Heart left ventricle (tissue), 16 donors: ENCODE measurements at places on chromosomes 4 and X. TPM values are rescaled to one million over a fixed set of nuclear protein-coding genes. Genes with fewer than 3 reads are reported as not detected.

GRCh38 chr4:127236889-127237288 is 395.9 kb upstream of the INTU start:
- DNase-seq = no peak

The BEX1 gene
- 4.0 TPM for polyA plus RNA-seq

- DNase-seq = no peak
Observed at GRCh38 chrX:54945224-54945623, 24.6 kb downstream of the TRO start.

- no peak for DNase-seq
Observed at GRCh38 chr4:126137782-126138170, 823.0 kb downstream of the FAT4 start.

The VGLL1 gene
- polyA plus RNA-seq = not detected

DNA sequence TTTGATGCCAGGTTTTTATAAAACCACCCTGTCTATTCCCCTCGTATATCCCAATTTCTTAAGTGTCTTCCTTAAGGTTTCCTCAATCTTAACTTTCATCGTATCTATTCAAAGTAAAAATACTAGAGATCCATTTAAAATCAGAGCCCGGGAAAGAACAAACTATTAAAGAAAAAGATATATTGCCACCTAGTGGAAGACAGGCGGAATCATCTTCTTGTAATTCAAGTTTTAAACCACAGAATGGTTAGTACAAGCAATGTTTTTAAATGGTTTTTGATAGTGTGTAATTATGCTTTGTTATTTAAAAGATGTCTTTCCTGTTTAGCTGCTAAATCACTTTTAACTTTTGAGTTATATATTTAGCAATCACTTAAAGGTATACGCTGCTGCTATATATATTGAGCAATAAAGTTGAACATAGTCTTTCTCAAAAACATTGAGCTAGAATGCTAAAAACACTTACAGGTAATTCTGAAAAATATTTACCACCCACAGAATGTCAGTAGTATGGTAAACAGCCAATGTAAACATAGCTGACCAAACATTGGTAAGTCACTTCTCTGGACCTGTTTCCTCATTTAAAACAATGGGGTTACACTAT is 18.2 kb downstream of the PRDM8 start:
- no peak for DNase-seq

The EPHA5 gene
- 0.01 TPM for polyA plus RNA-seq

The MAGEB1 gene
- not detected for polyA plus RNA-seq

- DNase-seq = no peak
Observed at GRCh38 chr4:143383005-143383574, 46.4 kb downstream of the GAB1 start.

DNA sequence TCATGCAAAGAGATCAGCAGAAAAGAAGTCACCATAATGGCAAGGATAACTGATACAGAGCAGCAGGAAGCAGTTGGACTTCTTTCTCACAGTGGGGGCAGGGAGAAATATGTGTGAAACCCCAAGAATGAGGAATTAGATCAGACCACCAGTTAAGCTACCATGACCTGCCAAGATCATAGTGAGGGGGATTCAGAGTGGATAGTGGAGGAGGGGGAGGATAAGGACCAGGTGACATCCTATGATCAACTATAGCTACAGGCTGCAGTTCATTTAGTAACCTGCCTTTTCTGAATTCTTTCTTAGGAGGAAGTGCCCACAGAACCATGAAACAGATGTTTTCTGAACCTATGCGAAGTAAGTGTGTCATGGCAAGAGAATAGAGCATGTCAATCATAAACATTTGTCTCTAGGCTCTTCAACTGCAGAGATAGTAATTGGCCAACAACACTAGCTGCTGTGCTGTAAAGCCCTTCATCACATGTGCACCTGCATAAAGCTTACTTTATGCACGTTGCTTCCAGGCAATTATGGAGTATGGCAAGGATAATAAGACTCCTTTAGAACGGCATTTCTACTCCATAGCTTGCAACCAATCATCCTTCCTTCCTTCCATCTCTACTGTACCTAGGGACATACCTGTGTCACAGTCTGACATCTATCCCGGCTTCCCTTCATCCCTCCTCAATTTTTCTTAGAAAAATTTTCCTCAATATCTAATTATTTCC is 329.7 kb downstream of the EPHA5 start:
- no peak for DNase-seq

DNA sequence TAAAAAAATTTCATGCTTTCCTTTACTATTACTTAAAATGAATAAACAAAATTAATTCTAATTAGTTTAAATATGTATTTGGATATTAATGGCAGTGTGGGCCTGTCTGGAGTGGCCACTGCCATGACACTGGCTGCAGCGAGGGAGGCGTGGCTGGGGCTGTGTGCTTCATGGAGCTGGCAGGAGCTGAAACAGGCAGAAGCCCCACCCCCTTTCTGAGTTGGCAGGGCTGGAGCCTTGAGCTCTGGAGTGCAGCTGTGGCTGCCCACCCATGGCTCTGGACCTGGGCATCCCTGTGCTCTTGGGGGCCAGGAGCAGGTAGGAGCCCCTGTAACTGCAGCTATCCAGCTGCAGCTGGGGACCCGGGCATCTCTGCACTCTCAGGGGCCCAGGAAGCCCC is 8.2 kb upstream of the HSD17B11 start:
- no peak for DNase-seq

The CTAG2 gene
- polyA plus RNA-seq = not detected

- no peak for DNase-seq
Observed at GRCh38 chrX:38489341-38489740, 72.0 kb upstream of the TSPAN7 start.

DNA sequence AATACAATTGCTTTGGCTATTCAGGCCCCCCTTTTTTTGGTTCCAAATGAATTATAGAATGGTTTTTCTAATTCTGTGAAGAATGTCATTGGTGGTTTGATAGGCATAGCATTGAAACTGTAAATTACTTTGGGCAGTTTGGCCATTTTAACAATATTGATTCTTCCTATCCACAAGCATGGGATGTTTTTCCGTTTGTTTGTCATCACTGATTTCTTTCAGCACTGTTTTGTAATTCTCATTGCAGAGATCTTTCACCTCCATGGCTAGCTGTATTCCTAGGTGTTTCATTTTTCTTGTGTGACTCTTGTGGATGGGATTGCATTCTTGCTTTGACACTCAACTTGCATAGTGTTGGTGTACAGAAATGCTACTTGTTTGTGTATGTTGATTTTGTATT is 33.0 kb downstream of the ADH6 start:
- no peak for DNase-seq

GRCh38 chr4:121633653-121634052 is 63.1 kb downstream of the ANXA5 start:
- DNase-seq = no peak

- no peak for DNase-seq
Observed at GRCh38 chr4:38769441-38769840, 13.3 kb downstream of the TLR10 start.

DNA sequence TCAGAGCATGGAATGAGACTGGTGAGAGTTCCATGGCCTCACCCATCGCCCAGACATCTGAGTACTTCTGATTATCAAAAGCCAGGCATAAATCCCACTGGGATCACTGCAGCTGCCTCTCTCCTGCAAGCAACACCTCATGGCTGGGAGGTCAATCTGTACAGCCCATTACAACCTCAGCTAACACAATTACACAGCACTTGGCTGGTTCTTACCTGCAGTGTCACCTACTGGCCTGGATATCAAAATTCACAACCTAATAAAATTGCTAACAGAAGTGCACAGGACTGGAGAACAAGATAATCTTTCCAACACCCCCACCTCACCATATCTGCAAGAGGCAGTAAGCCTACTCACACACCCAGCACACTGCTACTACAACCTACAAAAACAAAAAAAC is 341.7 kb upstream of the NDST3 start:
- no peak for DNase-seq

- no peak for DNase-seq
Observed at GRCh38 chr4:25307596-25307995, 5.0 kb upstream of the ZCCHC4 start.

DNA sequence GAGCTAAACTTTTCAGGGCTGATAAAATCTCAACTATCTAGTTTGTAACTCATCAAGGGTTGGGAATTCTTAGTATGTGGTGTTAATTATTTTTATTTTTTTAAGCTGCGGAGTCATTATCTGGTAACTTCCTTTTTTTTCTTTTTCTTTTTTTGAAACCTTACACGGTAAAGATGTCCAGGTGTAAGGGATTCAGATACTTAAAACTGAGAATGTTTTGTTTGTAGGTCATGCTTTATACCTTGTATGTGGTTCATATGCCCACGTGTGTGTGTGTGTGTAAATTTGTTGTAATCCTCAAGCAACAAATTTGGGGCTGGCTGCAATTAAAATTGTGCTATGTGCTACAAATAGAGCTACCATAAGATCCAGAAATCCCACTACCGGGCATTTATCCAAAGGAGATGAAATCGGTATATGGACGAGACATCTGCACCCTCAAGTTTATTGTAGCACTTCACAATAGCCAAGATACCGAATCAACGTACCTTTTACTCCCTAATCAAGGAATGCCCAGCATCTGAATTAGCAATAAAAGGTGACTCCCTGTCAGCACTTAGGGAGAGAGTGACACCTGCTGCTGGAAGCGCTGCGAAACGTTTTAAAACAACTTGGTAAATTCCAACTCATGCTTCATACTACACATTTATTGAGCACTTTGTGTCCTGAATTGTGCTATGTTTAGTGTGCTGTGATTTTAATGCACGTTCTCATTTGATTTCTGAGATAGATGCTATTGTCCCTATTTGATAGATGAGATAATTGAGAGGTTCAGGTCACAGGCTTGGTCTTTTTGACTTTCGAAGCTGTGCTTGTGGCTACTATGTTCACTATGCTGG is 16.1 kb downstream of the MSMO1 start:
- no peak for DNase-seq

DNA sequence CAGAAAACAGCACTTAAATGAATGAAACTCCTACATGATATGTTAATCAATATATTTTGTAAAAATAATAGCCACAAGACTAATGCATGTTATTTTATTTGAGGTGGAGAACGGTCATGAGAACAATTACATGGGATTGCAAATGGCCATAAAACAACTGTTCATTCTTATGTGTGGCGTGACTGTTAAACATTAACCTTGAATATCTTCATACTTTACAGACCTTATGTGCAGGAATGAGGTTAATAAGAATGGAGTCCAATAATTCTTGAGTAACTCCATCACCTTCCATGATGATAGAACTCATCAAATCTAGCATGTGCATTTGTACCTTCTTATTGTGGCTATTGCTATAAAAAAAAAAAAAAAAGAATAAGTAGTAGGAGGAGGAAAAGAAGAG is 55.3 kb downstream of the PDS5A start:
- no peak for DNase-seq
